ENCODE measurements at places on chromosomes 7 and 10.

- H3K36me3 ChIP-seq: peaks cover 6% of the 10 kb centered on the region
- DNase-seq: no peak
- peaks cover 7% of the 10 kb centered on the region for H3K4me1 ChIP-seq
- no peak overlapping the region for H3K27ac ChIP-seq
- H3K4me3 ChIP-seq: no peak overlapping the region
Measured at GRCh38 chr7:22123139-22123538, 177.4 kb upstream of the CDCA7L start.

DNA sequence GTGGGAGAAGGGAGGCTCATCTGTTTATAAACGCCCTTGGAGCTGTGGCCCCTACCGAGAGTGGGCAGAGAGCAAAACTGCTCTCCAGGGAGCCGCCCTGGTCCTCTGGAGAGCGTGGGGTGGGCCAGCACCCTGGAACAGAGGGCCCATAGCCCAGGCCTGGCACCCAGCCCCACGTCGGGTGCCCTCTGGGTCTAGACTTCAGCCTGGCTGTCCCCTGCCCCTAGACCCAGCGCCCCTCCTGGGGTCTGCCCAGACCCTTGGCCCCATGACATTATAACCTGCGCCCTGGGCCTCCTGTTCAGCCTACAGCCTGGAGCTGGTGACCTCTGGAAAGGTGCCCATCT is 24.7 kb downstream of the GET4 start:
- no peak overlapping the region for H3K27ac ChIP-seq
- no peak for DNase-seq
- H3K4me1 ChIP-seq: peaks cover 8% of the 10 kb centered on the region
- H3K4me3 ChIP-seq: no peak overlapping the region
- peaks cover 36% of the 10 kb centered on the region for H3K36me3 ChIP-seq

DNA sequence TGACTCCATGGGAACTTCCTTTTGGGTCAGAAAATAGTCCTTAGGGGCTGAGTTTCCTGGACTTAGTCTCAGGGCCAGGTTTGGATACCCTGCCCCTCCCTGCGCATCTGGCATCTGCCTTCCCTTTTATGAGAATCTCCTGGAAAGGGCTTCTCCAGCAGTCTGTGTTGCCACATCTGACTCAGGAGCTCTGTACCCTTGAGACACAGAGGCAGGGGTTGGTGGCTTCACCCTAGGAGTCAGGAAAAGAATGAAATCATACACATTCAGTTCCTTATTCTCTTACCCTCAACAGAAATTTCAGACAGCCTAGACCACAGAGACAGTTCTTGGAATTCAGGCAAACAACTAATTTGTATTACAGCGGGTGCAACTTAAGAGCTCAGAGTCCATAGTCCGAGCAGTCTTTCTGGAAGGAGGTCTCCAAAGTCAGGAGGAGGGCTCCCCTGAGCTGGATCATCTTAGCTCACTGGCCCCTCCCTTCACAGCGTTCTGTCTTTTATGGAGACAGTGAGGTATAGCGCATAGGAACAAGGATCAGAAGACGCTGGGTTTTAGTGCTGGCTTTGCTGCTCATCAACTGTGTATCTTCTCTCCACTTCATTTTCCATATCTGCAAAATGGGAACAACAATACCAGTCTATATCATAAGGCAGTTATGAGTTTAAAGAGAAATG is 3.0 kb upstream of the PLAU start:
- no peaks in the 10 kb centered on the region for H3K36me3 ChIP-seq
- H3K4me1 ChIP-seq: no peaks in the 10 kb centered on the region
- no peak overlapping the region for H3K4me3 ChIP-seq
- peak; percentile 72 for DNase-seq
- H3K27me3 ChIP-seq: no peaks in the 10 kb centered on the region
- peak overlapping the region; percentile 81 for H3K27ac ChIP-seq

DNA sequence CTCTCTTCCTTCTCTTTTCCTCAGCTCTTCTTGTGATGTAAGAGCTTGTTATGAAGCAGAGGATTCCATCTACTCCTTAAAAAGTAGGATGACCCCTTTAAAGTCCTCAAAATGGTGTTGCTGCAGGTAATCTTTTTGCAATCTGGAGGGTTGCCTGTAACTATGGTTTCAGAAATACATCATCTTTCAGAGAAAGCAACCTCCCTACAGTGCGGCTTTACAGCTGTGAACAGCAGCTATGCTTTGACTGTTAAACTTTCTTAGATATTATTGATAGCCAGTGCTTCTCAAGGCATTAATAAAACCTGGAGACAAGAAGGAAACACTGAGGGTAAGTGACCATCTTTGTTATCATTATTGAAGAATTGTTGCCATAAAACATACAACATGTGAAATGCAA is 86.6 kb upstream of the MDFIC start:
- H3K36me3 ChIP-seq: no peaks in the 10 kb centered on the region
- no peak for DNase-seq
- H3K27me3 ChIP-seq: no peaks in the 10 kb centered on the region
- no peak overlapping the region for H3K27ac ChIP-seq

DNA sequence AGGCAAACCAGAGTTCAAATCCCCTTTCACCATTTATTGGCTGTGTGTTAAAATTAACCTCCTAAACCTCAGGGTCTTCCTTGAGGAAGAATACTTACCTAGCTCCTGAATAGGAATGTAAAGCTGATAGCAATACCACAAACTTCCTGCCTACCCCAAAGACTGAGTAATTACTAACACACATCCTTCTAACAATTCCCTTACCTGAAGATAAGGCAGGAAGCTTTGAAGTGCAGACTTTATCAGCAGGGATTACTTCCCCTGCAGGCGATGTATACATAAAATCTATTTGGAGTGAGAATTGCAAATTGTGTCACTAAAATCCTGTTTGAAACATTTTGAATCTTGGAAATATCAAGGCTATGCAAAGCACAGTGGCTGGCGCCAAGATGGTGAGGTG is 21.2 kb downstream of the EVX1 start:
- no peak overlapping the region for H3K4me3 ChIP-seq
- no peak for DNase-seq
- H3K27me3 ChIP-seq: no peaks in the 10 kb centered on the region
- H3K36me3 ChIP-seq: no peaks in the 10 kb centered on the region
- H3K27ac ChIP-seq: no peak overlapping the region

GRCh38 chr7:37831244-37831643 is 17.2 kb upstream of the NME8 start:
- H3K27ac ChIP-seq: no peak overlapping the region
- H3K4me3 ChIP-seq: no peak overlapping the region
- peaks cover 6% of the 10 kb centered on the region for H3K4me1 ChIP-seq
- H3K27me3 ChIP-seq: no peaks in the 10 kb centered on the region
- no peaks in the 10 kb centered on the region for H3K36me3 ChIP-seq
- DNase-seq: no peak

- no peaks in the 10 kb centered on the region for H3K27me3 ChIP-seq
- no peaks in the 10 kb centered on the region for H3K4me1 ChIP-seq
- no peak overlapping the region for H3K4me3 ChIP-seq
- no peak overlapping the region for H3K27ac ChIP-seq
- H3K36me3 ChIP-seq: no peaks in the 10 kb centered on the region
- DNase-seq: no peak
Measured at GRCh38 chr10:97818572-97818971, 31.1 kb upstream of the GOLGA7B start.

GRCh38 chr10:84065804-84066601 is 73.3 kb upstream of the GHITM start:
- no peak overlapping the region for H3K27ac ChIP-seq
- no peaks in the 10 kb centered on the region for H3K27me3 ChIP-seq
- H3K36me3 ChIP-seq: no peaks in the 10 kb centered on the region
- H3K4me1 ChIP-seq: no peaks in the 10 kb centered on the region

- H3K27ac ChIP-seq: no peak overlapping the region
- H3K4me3 ChIP-seq: no peak overlapping the region
- DNase-seq: no peak
- no peaks in the 10 kb centered on the region for H3K4me1 ChIP-seq
- H3K27me3 ChIP-seq: no peaks in the 10 kb centered on the region
Measured at GRCh38 chr10:50027195-50027594, 39.0 kb downstream of the AGAP6 start.

DNA sequence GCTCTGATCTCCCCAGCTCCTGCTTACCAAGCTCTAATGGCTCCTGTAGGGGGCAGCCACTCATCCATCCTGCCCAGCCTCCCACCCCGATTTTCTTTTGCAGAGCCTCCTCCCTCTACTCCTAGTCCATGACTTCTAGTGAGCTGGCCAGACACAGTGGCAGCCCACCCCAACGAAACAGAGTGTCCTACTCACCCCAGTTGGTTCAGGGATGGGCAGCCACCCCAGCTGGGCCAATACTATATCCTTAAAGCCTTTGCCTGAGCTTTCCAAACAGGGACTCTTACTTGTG is 77.1 kb downstream of the GRID1 start:
- H3K27ac ChIP-seq: no peak overlapping the region
- no peak overlapping the region for H3K4me3 ChIP-seq
- no peaks in the 10 kb centered on the region for H3K36me3 ChIP-seq
- peak; percentile 20 for DNase-seq

DNA sequence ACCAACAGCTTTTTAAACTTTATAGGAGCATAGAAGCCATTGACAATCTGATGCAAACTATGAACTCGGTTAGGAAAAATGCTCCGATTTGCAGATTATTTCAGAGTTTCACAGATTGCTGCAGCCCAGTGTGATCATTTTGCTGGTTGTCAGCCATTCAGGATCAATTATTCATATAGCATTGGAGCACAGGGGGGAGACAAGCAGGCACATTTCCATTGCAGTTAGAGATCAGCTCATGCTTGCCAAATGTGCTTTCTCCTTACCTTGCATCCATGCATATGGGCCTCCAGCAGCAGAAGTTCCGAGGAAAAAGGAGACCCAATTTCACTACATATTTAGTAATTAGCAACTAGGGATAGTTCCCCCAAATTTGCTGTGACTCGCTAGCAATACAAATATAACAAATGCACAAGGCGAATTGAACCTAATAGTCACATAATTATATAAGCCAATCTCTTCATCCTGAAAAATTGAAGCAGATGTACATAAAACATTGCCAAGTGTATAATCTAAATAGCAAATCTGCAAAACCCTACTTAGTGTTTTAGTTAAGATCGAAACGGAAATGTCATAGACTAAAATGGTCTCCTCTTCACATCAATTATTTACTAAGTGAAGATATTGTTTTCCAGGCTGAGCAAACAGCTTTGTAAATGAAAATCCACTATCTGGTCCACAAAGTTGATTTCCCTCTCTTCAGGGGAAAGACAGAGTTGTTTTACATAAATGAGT is 49.5 kb upstream of the RSU1 start:
- H3K27ac ChIP-seq: no peak overlapping the region
- no peak overlapping the region for H3K4me3 ChIP-seq
- H3K4me1 ChIP-seq: no peaks in the 10 kb centered on the region

- no peak for DNase-seq
- no peak overlapping the region for H3K27ac ChIP-seq
- no peaks in the 10 kb centered on the region for H3K36me3 ChIP-seq
- H3K27me3 ChIP-seq: no peaks in the 10 kb centered on the region
- no peak overlapping the region for H3K4me3 ChIP-seq
Measured at GRCh38 chr10:110851020-110851612, 20.6 kb upstream of the PDCD4 start.
